ENCODE measurements at places on chromosomes 12 and 14.

GRCh38 chr12:58046271-58046670 lies 104.9 kb downstream of the ATP23 start:
- DNase-seq = no peak

DNA sequence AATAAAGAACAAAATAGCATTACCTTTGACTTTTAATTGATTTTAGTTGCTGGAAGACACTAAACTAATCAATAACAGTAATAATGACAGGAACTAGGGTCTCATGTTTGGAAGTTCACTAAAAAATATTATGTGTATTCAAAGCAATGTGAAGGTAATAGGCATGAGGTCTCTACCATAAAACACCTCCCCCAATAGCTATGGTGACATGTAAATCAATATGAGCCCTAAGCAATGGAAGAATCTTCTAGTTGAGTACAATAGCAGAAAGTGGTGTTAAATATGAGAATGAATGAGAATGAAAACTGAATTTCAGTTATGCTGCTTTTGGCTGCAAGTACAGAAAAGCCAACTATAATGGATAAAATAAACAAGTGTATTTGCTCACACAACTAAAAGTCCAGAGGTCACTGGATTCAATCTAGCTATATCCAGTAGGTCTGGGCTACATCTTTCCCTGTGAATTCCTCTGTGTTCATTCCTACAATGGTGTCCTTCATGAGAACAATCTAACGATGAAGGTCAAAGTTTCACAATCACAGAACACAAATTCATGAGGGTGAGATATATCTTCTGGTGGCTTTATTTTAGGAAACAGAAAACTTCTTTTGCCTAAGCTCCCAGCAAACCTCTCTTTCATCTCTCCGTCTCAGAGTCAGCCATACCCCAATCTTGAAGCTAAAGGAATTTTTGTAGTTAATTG lies 728.0 kb downstream of the FSCB start:
- no peak for DNase-seq

GRCh38 chr14:77516126-77516525 lies 17.5 kb upstream of the ISM2 start:
- no peak for DNase-seq

DNA sequence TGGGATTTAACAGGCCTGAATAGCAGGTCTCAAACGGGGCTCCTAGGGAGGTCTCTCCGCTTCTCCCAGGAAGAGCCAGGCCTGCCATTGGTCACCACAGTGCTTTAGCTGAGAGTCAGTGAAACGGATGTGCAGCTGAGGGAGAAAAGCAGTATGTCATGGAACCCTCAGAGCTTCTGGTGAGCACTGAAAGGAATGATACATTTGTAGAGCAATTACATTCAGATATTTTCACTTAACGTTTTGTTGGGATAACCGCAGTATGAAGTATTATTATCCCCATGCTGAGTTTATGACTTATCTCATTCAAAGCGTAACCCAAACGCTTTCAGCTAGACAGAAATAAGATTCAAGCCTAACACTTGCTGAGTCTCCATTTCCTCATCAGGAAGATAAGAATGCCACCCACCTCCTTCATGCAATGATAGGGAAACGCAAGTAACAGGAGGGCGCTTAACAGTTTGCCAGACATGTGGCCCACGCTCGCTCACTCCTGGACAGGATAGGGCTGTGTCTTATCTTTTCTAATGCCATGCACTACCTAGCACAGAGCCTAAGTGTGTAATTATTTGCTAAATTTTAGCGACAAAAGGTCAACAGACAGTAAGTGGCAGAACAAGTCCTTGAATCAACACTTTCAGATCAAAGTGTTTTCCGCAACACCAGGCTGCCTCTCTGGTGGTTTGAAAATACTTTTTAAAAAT lies 28.2 kb downstream of the DAD1 start:
- no peak for DNase-seq

GRCh38 chr12:70603044-70603443 lies 34.2 kb downstream of the PTPRB start:
- DNase-seq = peak; percentile 15

DNA sequence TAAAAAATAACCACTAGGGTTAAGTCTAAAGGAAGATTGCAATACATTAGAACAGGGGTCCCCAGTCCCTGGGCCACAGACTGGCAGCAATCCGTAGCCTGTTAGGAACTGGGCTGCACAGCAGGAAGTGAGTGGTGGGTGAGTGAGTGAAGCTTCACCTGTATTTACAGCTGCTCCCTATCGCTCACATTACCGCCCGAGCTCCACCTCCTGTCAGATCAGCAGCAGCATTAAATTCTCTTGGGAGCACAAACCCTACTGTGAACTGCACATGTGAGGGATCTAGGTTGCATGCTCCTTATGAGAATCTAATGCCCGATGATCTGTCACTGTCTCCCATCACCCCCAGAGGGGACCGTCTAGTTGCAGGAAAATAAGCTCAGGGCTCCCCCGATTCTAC lies 15.5 kb downstream of the ADGRD1 start:
- no peak for DNase-seq

DNA sequence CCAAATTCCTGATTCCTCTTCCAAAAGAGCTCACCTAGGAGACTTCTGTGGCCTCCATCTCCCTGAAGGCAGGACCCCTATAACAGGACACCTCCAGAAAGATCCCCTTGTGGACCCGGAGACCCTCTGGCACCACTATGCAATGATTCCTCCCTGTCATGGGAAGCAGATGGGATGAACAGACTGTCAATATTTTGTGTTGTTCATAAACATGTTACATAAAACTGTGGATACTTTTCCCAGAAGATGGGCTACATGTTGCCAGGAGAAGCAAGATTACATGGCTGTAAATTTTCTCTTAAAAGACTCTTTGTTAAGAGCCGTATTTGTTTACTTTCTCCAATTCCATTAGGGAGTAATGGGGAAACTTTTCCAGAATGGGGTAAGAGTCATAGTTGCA lies 52.1 kb downstream of the TUNAR start:
- no peak for DNase-seq

- no peak for DNase-seq
These were observed 122.1 kb downstream of the SLC5A8 start for GRCh38 chr12:101087920-101088319.

DNA sequence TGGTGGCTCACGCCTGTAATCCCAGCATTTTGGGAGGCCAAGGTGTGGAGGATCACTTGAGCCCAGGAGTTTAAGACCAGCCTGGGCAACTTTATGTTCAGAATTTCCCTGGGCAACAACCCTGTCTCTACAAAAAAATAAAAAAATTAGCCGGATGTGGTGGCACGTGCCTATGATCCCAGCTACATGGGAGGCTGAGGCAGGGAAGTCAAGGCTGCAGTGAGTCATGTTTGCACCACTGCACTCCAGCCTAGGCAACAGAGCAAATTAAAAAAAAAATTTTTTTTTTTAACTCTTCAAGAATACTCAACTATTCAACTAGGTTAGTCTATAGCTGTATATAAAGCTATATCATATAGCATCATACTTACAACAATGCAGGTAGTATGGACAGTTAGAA lies 113.0 kb downstream of the RALGAPA1 start:
- DNase-seq = no peak

GRCh38 chr12:907413-908185 lies 41.9 kb downstream of the RAD52 start:
- no peak for DNase-seq

DNA sequence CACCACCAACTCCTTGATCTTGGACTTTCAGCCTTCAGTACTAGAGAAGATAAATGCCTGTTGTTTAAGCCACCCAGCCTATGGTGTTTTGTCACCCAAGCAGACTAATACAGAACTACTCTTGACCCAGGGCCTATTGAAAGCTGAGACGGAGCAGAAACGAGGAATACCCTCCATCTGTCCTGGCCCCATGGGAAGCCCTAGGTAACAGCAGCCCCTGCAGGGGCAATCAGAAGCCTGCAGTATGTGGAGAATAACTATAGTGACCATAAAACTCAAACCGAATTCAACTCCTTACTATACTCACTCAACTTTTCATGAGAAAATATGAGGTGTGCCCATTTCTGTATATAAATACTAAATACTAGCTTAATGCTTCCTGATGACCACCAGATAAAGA lies 307.4 kb downstream of the NUAK1 start:
- DNase-seq = no peak

DNA sequence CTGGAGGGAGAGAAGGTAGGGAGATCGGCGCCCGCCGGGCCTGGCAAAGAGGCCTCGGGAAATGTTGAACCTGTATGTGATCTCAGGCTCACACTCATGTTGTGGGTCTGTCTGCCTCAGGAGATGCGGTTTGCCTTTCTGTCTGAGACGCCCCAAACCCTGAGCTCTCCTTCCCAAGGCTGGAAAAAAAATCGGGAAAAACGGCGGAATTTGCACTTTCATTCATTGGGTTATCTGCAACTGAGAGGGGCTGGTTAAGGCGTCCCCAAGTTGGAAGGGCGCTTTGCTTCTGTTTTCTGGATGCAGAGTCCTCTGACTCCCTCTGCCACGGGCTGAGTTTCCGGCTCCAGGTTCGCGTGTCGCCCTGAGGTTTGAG lies 5.0 kb upstream of the HOXC9 start:
- no peak for DNase-seq

DNA sequence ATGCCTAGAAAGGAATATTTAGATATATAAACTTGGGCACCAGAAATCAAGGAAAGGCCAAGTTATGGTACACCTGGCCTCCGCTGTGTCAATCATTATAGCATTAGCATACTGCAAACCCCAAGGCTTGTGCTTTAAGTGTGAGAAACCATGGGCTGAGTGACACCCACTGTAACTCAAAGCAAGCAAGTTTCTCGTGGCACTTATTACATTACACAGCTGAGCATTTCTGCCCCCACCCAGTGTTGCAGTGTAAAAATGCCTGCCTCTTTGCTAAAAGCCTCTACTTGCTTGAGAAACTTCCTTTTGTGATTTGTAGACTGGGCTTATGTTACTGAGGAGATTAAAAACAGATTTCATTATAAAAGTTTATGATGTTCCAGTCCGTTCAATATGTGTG lies 122.0 kb downstream of the TGFB3 start:
- DNase-seq = peak; percentile 58

GRCh38 chr14:74148705-74149104 lies 63.9 kb downstream of the LIN52 start:
- DNase-seq = no peak

GRCh38 chr12:45427042-45427441 lies 211.1 kb downstream of the ANO6 start:
- no peak for DNase-seq

DNA sequence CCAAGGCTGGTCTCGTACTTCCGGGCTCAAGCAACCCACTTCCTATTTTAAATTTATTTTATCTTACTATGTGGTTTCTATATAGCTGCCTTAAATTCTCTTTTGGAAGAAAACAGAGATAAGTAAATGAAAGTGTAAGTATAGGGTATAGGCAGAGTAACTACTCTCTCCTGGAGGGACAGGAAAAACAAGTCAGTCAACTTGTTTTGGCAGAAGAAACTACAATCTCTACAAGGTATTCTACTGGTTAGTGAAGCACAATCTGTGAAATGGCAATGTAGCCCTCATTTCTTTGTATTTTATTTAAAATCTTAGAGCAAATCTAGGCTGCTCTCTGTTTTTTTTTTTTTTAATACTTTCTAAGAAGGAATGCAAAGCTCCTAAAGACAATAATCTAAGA lies 55.4 kb downstream of the UBR7 start:
- no peak for DNase-seq

DNA sequence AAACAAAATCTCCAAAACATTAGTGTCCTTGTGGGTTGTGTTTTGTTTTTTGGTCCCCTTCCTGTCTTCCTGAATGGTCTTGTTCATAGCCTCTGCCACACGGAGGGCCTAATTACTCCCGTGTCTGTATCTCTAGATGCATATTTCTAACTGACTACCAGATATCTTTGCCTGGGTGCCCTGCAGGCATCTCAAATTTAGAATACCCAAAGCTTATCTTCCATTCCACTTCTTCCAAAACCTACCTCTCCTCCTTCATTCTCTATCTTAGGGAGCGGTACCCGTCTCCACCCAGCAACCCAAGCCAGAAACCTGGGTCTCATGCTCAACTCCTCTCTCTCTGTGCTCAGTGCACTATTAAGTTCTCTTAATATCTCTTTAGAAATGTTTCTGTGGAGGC lies 10.9 kb upstream of the METAP2 start:
- DNase-seq = no peak

- no peak for DNase-seq
These were observed 20.5 kb downstream of the VCPKMT start for GRCh38 chr14:50095895-50096294.

DNA sequence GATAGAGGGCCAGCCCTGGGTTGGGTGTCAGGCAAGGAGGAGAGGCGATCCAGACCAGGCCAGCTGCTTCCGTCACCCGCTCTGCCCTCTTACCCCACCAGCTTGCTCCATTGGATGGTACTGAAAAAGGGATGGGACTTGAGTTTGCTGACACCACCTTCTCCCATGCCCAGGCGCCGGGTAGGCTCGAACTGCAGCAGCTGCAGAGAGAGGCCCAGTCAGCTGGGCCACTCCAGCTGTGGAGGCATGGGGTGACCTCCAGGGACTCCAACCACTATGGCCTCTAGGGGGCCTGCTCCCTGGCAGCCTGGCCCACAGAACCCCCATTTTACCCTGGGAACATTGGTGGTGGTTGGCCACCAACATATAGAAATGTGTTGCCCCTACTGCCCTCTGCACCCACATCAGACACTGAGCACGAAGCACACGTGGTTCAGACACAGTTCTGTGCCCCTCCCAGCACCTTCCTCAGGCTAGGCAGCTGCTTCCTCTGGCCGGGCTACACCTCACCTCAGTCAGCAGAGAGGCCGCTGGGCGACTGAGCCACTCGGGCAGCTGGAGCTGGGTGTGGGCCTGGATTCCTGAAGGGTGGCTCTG lies 16.0 kb downstream of the RPS6KL1 start:
- no peak for DNase-seq

- DNase-seq = no peak
These were observed 28.6 kb downstream of the TULP3 start for GRCh38 chr12:2919249-2919648.

GRCh38 chr12:48163150-48163747 lies 5.9 kb upstream of the ASB8 start:
- DNase-seq = no peak

GRCh38 chr12:42987216-42987650 lies 397.7 kb upstream of the PRICKLE1 start:
- peak; percentile 0 for DNase-seq

- DNase-seq = no peak
These were observed 37.6 kb upstream of the PIWIL1 start for GRCh38 chr12:130300090-130300489.

- DNase-seq = no peak
These were observed 34.7 kb downstream of the KCNA5 start for GRCh38 chr12:5078423-5078822.

- DNase-seq = no peak
These were observed 22.2 kb upstream of the TCL1B start for GRCh38 chr14:95664066-95664465.

- DNase-seq = no peak
These were observed 34.5 kb upstream of the NFYB start for GRCh38 chr12:104172570-104172947.

- peak; percentile 50 for DNase-seq
These were observed 8.5 kb downstream of the DHH start for GRCh38 chr12:49086116-49086515.

GRCh38 chr14:22112004-22112403 lies 438.4 kb upstream of the OR4E1 start:
- no peak for DNase-seq

GRCh38 chr12:40241741-40242140 lies 16.9 kb downstream of the LRRK2 start:
- peak; percentile 51 for DNase-seq

GRCh38 chr14:50320283-50320682 lies 8.2 kb downstream of the DMAC2L start:
- DNase-seq = peak; percentile 74

- no peak for DNase-seq
These were observed 48.1 kb downstream of the VWF start for GRCh38 chr12:6076346-6076745.

All from AG10803 (cell line).